HuH-7 (cell line): ENCODE measurements at places on chromosomes 5 and 9.

- DNase-seq, result no peak
Measured at GRCh38 chr9:128684065-128684324, 5.0 kb upstream of the SET start.

DNA sequence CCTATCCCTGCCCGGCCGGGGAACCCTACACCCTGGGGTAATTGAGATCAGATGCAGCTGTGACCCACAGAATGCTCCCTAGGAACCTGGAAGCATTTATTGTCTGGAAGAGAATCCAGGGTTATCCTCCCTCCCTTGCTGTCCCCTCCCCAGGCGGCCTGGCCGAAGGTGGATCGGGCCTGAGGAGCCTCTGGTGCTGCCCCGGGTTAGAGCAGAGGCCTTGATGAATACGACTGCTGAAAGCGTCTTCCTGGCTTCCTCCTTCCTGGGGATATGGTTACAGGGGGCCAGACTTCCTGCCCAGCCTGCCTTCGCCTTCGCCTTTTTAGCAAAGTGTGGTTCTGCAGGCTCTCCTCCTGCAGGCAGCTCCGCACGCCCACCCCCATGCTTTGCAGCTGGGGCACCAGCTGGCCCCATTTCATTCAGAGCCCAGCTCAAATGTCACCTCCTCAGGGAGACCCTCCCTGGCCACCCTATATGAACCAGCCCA lies 22.5 kb upstream of the PTGS1 start:
- DNase-seq, result no peak

- no peak for DNase-seq
Measured at GRCh38 chr5:72117307-72117706, 10.0 kb downstream of the MAP1B start.

- no peak for DNase-seq
Measured at GRCh38 chr5:135310328-135310989, 88.6 kb downstream of the MACROH2A1 start.

GRCh38 chr9:4826417-4827166 lies 33.8 kb downstream of the RCL1 start:
- no peak for DNase-seq
